ENCODE measurements at places on chromosomes 1 and 21.

DNA sequence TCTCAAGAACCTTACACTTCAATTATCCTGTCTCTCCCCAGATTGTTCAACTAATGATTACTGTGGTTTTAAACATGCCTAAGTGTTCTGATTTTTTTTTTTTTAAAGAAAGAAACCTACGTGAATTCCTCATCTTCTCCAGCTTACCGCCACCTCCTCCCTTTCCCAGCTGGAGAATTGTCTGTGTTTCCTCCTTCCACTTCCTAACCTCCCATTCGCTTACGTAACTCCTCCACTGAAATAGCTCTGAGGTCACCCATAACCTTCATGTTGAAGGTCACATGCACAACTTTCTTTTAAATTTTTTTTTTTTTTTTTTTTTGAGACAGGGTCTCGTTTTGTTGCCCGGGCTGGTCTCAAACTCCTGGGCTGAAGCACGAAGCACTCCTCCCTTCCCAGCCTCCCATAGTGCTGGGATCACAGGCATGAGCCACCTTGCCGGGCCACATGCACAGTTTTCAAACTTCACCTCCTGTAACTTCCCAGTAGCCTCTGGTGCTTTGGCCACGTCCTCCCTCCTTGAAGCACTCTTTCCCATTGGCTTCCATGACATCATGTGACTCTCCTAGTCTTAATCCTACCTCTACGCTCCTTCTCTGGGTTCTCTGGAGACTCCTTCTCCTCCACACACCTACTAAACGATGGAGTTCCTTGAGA, 9.8 kb upstream of the CAPZB start:
- DNase-seq = peak; percentile 49

DNA sequence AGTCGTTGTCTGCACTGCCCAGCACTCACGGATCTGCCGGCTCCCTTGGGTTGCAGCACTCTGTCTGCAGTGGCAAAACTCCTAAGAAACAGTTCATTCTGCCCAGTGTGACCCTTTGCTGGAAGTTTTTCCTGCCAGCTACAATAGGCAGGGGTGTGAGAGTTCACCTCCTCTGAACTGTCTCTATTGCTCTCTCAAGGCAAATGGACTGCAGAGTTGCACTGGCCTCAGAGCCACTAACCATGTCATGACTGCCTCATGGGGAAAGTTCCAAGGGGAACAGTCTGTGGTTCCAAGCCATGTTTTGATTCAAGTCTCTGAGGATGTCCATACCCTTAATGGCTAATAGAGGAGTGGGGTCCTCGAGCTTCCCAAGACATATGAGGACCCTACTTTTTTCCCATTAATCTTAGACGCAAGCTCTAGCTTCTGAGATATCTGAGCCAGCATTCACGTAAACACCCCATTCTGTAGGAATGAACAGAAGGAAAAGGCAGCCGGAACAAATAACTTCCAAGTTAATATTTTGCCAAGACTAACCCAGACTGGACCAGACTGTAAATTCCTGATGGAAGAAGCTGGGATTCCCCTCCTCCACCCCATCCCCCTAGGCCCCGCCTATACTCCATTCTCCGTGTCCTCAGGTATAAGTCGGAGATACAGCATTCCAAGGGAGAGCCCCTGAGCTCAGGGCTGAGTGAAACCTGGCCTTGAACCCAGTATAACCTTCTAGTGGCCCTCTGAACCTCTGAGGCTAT, 93.8 kb upstream of the AKT3 start:
- no peak for DNase-seq

DNA sequence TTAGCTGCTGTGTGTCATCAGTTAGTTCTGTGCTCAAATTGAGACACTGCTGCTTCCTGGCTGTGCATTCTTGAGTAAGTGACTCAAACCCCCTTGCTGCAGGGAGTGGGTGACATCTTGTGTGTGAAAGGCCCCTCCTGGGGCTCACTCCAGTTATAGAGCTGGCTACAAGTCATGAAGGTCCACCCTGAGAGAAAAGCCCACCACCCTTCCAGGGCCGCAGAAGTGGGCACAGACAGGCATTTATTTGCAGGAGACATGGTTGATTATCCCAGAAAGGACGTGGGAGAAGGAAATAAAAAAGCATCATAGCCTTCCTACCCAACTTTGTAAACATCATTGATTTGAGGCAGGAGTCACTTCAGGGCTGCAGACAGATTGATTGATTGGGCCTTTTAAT, 550.6 kb downstream of the MATN1 start:
- DNase-seq = no peak

GRCh38 chr1:162535501-162535900, 26.0 kb upstream of the UAP1 start:
- DNase-seq = no peak

GRCh38 chr1:211965108-211965805, 70.1 kb downstream of the INTS7 start:
- peak; percentile 82 for DNase-seq

DNA sequence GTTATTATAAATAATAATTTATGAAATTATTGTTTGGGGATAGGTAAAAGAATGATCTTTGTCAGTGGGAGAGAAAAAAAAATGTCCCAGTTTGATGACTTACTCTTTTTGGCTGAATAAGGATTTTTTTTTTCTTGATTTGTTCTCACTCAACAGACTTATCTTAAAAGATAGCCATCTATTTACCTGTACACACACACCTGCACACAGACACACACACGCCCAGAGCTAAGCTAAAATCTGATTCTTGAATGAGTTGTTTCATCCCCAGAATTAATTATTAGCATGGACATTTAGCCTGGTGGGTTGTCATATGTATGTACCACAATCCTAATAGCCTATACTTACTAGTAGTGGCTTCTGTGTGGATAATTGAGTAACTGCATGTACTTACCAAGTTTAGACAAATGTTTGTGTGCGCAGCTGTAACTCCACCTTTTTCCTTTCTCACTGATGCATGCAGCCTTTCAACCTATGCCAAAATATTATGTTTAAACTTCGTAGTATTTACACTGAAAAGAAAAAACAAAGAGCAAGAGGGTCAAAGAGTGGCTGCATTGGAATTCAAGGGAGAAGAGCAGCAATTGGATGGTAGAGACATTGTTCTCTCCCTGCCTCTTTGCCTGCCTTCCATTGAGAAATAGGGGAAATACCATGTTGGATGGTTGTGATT, 174.3 kb downstream of the ADGRL2 start:
- no peak for DNase-seq

- DNase-seq = peak; percentile 47
Observed at GRCh38 chr1:65605621-65606020, 185.2 kb downstream of the LEPR start.

DNA sequence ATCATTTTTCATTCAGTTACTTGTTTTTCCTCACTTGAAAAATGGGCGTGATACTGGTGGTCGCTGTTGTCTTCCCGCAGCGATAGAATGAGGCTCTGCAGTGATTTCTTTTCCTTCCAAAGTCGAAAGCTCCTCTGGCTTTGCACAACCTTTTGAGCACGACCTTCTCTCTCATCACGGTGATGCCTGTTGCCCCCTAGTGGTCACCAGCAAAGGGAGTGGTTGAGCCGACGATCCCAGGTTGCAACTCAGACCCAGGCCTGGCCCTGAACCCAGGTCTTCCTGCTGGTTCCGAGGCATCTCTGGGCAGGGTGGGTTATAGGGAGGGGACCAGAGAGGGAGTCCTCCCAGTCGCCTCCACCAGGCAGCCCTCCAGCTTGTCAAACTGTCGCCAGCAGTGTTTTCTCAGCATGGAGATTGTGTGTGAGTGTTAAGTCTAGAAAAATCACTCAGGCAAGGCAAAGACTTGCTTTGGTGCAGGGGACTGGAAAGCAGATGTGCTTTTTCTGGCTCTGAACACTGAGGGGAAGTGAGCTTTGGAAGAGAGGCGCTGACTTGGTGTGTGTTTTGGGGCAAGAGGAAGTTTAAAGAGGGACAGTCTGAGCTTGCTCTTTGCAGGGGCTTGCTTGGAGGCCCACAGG, 285.3 kb downstream of the CAMTA1 start:
- peak; percentile 71 for DNase-seq

DNA sequence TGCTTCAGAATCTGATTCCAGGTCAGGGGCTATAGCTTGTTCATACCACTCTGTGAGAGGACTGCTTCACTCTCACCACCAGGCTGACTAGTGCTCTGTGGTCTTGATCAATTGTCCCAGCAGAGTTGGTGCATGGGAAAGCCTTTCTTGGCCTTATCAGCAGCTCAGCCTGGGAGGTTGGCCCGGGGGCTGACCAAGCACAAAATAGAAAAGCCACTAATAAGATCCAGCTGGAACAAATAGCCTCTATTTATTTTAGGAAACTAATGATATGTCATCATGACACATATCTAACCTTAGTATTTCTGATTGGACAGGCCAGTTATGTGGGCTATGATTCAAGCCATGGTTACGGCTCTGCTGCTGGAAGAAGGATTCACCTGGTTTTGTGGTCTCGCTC, 134.2 kb downstream of the GDAP2 start:
- DNase-seq = no peak

DNA sequence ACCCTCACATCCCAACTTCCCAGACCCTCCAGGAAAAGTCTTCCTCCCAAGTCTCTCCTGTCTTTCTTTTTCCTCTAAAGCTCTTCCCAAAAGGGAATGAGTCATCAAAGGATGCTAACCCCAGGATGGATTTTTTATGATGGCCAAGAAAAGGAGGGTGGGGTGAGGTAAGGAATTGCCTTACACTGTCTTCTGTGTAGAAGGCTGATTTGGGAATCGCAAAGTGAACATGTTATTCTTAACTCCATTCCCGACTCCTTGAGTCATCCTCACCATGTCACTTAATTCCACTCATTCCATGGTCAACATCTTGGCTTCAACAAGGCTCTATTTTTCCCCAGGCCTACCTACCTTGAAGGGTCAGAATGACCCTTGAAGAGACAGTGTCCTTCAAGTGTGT, 44.0 kb downstream of the TBX15 start:
- DNase-seq = no peak

DNA sequence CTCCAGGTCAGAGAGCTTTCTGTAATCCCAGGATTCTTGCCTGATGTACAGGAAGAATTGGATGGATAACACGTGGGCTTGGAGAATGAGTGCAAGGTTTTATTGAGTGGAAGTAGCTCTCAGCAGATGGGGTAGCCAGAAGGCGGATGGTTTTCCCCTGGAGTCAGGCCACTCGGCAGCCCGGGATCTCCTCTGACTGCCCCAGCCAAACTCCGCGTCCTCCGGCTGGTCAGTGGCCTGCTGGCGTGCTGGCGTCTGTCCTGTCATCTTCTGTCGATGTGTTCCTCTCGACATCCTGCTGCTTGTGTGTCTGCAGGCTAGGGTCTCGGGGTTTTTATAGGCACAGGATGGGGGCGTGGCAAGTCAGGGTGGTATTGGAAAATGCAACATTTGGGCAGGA, 27.4 kb upstream of the GJA9 start:
- DNase-seq = no peak

DNA sequence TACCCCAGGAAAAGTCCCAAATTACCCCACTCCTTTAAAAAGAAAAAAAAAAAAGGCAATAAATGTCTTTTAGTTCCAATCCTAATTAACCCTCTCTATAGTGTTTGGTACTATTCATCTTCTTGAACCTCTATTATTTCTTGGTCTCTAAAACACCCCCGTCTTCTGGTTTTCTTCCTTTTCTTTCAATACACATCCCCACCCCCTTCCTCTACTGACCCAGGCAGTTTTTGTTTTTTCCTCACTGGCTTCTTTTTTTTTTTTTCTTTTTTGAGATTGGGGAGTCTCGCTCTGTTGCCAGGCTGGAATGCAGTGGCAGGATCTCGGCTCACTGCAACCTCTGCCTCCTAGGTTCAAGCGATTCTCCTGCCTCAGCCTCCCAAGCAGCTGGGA, 26.1 kb downstream of the EGLN1 start:
- DNase-seq = no peak

- DNase-seq = no peak
Observed at GRCh38 chr1:177424744-177425143, 254.0 kb downstream of the BRINP2 start.

- DNase-seq = no peak
Observed at GRCh38 chr1:162687870-162688269, 55.6 kb downstream of the DDR2 start.

GRCh38 chr1:113983391-113983790, 4.1 kb downstream of the OLFML3 start:
- DNase-seq = no peak

GRCh38 chr1:240258910-240259309, 167.2 kb downstream of the FMN2 start:
- no peak for DNase-seq

GRCh38 chr1:161229896-161230295, 4.0 kb downstream of the TOMM40L start:
- peak; percentile 22 for DNase-seq

GRCh38 chr1:24110642-24111261, 1.2 kb downstream of the MYOM3 start:
- no peak for DNase-seq

DNA sequence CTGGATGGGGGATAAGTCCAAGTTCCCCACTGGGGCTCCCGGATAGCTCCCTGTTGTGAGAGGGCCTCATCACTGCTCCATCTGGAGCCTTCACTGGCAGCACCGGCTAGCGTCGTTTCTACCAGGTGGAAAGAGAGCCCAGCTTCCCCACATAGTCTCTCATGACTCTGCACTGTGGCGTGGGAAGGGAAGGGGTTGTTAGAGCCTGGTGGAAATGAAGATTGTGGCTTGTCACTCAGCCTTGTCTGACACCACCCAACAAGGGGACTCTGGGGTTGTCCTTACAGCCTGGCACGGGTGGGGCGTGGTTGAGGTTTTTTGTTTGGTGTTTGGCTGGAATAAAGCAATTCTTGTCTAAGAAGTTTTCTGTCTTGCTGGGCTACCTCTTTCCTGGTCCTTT, 94.6 kb downstream of the ADARB1 start:
- peak; percentile 30 for DNase-seq

- no peak for DNase-seq
Observed at GRCh38 chr1:245942856-245943255, 564.2 kb downstream of the SMYD3 start.

DNA sequence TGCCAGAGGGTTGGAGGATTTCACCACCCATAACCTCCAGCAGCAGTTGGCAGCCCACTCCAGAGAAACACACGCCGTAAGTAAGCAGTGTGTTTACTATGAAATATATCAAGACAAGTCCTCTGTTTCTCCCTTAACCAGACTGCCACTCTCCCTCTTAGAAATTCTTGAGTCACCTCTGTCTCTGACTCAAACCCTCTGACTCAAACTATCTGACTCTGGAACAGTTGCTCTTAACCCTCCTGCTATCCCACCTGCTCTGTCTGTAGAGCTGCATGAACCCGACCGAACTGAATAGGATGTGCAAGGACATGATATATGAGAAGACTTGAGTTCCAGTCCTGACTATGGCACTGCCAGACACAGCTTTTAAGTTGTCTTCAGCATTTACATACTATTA, 14.1 kb downstream of the INPP5B start:
- DNase-seq = peak; percentile 33

GRCh38 chr1:62229932-62230331, 35.3 kb downstream of the L1TD1 start:
- DNase-seq = no peak

GRCh38 chr21:15199414-15200383, 134.9 kb upstream of the NRIP1 start:
- no peak for DNase-seq

DNA sequence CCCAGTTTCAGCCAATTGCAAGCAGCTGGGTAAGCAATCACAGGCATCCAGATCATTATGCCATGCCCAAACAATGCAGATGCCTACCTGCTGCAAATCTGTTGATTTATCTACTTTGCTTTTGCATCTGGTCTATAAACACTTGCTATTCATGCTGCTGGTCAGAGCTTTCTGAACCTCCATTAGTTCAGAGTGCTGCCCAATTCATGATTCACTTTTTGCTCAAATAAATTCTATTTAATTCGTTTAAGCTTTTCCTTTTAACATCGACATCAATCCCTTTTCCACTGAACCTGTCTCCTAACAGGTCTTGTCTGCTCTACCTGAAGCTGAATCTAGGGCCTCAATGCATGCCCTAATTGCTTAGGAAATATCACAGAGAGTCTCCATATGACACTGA, 99.4 kb upstream of the C1orf87 start:
- DNase-seq = no peak

All from suppressor macrophage treated with lipopolysaccharide for 1 hour (primary cell).